Right renal pelvis (tissue), 4 donors: ENCODE measurements at places on chromosomes 6 and 20.

GRCh38 chr6:41639809-41640371 is 1.6 kb downstream of the MDFI start:
- DNase-seq, result no peak

DNA sequence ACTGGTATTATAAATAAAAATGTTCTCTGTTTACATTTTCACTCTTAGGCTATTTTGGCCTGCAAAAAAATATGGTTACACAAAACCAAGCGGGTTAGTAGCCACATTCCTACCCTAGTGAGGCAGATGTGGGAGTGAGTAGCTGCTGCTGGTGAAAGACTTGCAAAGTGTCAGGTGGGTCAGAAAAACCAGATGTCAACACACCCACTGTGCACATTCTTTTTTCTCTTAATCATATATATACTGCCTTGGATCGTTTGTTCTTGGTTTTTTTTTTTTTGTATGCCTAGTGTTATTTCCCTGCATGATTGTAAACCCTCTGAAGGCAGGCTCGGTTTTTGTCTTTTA is 68.0 kb upstream of the TFB1M start:
- DNase-seq, result no peak

DNA sequence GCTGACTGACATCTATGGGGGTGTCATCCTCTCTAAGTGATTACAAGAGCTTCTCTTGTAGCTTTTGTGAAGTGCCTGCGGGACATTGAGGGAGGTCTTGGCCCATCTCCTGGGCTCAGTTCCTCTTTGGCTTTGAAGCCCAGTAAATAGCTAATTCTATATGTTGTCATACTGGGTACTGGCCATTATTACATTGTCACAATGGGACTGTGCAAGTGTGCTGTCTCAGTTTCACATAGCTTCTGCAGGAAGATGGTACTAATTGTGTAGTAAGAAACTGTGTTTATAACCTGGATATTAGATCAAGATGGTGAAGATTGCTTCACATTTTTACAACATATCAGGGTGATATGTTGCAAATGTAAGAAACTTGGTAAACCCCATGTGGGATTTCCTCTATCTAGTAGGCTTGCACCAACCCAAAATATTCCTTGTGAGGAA is 19.9 kb downstream of the SPINT3 start:
- no peak for DNase-seq

DNA sequence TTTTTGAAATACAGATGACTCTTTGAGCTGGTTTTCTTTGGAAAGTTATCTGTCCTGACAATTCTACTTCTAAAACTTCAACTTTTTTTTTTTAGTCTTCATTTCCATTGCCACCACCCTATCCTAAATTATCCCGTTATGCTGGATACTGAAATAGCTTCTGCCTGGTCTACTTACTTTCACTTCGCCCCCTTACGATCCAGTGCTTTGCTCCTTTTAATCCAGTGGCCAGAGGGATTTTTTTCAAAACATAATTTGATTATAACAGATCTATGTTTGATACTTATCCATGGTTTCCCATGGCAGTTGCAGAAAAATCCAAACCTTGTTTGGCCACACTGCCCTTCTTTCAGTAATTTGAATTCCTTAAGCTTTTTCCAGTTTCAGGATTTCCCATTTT is 27.4 kb downstream of the ASXL1 start:
- no peak for DNase-seq

- no peak for DNase-seq
These were observed 5.9 kb upstream of the KIAA1755 start for GRCh38 chr20:38266426-38266825.

DNA sequence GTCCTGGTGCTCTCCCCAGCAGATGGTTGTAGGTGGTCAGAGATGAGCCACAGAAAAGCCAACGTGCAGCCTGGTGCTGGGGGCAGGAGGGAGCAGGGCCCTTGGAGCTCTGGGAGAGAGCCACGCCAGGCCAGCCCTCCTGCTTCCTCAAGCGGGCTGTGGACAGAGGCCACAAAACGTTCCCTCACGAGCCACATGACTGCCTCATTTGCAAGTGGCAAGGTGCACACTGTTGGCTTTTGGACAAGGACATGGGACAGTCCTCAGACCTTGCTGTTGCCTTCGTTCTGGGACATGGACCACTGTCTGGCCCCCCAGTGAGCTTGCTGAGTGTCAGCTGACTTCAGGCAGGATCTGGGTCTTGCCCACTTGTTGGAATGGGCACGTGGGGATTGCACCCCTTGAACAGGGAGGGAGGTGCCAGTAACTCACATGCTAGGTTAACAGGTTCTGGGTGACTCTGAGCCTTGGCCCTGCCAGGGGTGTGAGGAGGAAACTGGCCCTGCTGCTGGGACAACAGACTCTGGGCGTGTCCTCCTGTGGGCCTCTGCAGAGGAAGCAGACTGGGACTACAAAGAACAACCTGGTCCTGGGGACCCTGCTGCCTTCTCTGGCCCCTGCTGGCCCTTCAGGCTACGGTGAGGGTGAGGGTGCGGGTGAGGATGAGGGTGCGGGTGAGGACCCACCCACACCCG is 2.6 kb downstream of the SLCO4A1 start:
- no peak for DNase-seq

DNA sequence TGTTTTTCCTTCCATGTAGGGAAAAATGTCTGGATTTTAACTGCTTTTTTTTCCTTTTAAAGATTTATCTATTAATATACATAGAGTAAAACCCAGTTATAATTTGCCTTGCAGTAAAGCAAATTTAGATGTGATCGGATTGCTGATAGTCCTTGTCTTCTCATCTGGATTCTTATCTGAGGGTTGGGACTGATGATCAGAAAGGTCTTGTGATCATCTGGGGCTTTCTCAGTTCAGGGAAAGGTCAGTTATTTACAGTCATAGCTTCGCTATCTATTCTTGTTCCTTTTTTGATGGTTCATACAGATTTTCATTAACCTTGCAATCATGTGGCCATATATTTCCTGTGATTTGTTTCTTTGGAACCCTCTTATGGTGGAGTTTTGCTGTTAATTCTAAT is 63.8 kb upstream of the CLDN20 start:
- DNase-seq, result no peak

DNA sequence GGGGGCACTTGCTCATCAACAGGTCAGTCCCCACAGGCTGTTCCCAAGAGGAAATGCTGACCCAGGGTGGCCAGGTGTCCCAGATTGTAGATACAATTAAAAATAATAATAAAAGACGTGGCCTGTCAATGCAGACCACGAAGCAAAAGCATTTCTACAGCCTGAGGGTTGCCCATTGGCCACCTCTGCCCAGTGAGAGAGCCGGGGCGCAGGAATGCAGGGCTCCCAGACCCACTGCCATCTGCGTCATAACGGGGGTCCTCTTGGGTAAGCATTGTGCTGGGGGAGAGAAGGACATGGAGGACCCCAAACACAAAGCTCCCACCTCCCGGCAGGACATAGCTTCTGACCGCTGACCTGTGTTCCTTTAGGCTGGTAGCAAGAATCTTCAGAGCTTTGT is 22.9 kb upstream of the AFDN start:
- no peak for DNase-seq

GRCh38 chr6:88490195-88490907 is 324.2 kb upstream of the CNR1 start:
- no peak for DNase-seq

DNA sequence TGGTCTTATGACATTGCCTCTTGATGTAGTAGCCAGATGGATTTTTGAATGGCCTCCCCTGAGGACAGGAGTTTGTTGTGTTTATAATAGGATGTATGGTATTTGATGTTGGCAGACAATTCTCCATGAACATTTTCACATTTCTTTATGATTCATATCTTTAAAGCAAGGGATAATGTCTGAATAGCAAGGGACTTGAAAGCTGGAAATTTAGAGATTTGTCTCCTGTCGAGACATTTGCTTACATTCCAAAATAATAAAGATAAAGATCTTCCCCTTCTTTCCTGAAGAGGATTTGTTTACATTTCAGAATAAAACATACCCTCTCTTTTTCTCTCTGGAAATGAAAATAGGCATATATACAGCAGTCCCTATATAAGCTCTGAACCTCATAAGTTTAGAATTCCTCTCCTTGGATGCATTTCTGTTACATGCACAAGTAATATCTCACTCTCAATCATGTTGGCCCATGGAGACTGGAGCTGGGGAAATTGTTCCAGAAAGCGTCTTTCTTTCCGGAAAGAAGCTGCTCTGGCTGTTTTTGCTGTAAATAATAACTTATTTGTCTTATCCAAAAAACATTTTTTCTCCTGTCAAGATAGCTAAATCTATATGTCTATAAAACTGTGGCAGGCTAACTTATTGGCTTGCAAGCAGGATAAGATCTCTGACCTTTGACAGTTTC is 42.5 kb upstream of the ASCC3 start:
- no peak for DNase-seq

GRCh38 chr20:9978397-9979004 is 56.3 kb upstream of the ANKEF1 start:
- peak; percentile 53 for DNase-seq
